Upper lobe of left lung (tissue), 6 donors: ENCODE measurements at places on chromosomes 7 and 10.

- no peak for DNase-seq
Measured at GRCh38 chr7:36635091-36635490, 89.2 kb downstream of the AOAH start.

DNA sequence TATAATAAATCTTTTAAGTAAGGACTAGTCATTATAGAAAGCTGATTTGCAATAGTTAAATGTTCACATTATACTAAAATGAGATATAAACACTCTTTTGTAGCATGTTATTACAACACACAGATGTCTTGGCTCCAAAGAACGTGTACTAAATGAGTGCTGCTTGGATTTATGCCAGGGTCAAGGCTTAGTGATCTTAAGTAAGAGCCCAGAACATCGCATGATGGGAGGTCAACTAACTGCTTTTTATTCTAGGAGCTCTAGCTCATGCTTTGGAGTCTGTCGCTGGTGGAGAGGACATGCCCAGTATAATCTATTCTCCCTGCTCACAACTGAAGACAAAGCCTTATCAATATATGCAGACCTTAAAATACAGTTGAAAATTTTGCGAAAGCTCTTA, 315.1 kb downstream of the BBS9 start:
- no peak for DNase-seq

- DNase-seq, result no peak
Measured at GRCh38 chr10:49296836-49297235, 2.1 kb upstream of the C10orf71 start.

DNA sequence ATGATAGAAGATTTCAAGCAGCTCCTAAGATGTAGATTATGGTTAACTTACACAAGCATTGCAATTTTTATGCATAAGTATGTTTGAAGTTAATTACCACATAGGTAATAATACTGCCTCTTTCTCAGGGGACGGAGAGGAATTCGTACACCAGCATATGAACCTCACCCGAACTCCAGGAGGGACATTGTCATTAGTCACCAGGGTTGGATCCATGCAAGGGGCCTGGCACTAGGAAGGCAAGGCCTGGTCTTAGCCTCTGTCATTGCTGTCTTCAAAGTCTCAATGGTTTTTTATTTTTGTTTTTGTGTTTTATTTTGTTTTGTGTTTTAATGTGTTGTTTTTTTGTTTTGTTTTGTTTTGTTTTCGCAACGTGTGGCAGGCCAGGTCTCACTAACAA, 145.6 kb upstream of the PPP2R2D start:
- no peak for DNase-seq

- peak; percentile 71 for DNase-seq
Measured at GRCh38 chr7:1899951-1900762, 230.1 kb downstream of the ELFN1 start.

GRCh38 chr7:14745076-14745475, 157.5 kb downstream of the DGKB start:
- DNase-seq, result no peak

DNA sequence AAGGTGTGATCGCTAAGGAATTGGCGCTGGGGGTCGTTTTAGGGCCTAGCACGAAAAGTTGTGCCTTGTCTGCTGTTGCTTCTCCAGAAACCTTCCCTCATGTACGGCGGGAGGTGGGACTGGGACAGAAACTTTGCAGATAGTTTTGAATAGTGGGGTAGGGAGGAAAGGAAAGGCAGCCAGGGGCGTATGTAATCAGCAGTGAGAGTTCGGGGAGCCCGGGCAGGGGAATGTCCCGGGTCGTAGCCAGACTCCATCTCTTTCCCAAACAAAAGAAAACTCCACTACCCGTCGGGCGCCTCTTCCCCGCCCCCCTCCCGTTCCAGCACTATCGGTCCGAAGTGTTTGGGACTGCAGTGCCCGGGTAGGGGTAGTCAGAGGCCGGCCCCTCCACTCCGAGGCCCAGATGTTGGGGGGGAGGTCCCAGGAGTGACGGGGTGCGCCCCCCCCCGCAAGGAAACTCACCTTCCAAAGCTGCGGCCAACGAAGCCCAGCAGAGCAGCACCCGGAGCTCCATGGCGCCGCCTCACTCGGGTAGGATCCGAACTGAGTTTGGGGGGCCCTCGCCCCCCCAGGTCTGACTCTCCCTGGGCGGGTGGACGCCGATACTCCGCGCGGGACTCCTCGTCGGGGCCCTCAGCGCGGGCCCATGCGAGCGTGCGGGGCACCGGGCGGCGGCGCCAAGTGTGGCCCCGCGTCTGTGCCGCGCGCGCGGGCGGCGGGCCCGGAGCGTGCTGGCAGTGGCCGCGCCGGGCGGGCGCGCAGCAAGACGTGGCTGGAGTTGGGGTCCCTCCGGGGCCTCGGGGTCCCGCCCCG, 601 bp downstream of the EPHB4 start:
- no peak for DNase-seq

- DNase-seq, result no peak
Measured at GRCh38 chr7:147859033-147859432, 731.5 kb upstream of the C7orf33 start.

GRCh38 chr10:56383806-56384205, 22.7 kb upstream of the ZWINT start:
- no peak for DNase-seq

- no peak for DNase-seq
Measured at GRCh38 chr10:75084834-75085384, 26.5 kb upstream of the SAMD8 start.
